ENCODE measurements at places on chromosomes 4 and X.

DNA sequence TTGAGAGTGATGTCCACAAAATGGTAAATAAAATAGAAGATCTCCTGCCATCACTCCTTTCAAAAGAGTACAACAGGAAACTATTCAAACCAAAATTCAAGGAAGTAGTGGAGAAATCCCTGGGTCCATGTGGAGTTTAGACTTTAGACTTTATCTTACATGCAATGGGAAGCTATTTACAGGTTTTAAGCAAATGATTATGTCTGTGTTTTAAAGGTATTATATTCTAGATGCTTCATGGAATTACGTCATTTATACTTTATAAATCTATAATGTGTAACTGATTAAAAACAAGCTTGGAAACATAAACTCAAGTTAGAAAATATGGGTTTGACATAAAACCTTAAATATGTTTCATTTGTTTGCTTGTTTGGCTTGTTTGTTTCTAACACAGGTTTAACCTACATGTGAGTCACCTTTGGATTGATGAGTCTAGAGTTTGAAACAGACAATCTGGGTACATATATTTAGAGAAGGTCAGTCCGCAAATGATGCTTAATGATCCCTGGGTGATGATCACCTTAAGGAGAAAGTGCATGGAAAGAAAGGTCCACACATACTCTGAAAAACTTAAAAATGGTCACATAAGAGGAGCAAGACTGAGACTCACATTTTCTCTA is 519.6 kb upstream of the AGA start:
- no peak for DNase-seq

- DNase-seq = no peak
Measured at GRCh38 chrX:74506317-74507115, 85.2 kb downstream of the SLC16A2 start.

GRCh38 chrX:134908356-134908755 is 82.4 kb upstream of the SMIM10 start:
- DNase-seq = no peak

GRCh38 chr4:138236037-138236436 is 6.1 kb downstream of the SLC7A11 start:
- DNase-seq = no peak

DNA sequence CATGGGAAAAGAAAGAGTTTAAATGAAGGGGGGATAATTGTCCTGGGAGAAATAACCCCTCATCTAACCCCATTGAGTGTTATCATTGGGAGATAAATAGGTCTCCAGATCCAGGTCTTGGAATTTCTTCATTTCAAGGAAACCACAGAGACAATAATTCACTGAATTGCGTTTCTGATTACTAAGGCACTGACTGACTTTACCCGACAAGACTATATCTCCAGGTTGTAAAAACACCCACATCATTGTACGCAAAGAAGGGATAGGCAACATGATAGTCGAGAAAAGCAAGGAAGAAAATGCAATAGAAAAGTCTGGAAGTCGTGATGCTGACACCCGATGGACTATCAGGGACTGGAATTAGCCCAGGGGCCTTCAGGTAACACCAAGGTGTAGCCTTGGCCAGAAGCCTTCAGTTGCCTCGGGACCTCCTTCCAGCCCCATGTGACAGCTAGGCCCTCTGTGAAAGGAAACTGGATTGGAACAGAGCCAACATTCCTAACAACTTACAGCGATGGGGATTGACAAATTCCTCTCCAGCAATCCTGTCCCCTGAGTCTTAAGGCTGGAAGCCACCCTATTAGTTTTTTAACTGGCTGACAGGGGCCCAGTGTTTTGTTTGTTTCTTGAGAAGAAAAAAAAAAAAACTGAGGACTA is 46.5 kb upstream of the RAB9B start:
- DNase-seq = no peak
